GM19239 (cell line): ENCODE measurements at places on chromosomes 6 and 20.
A peak's percentile ranks its signal among the peaks of the same experiment; 100 is the strongest.

- DNase-seq, result no peak
Measured at GRCh38 chr20:17044891-17045290, 181.9 kb upstream of the PCSK2 start.

- no peak for DNase-seq
Measured at GRCh38 chr6:123687864-123688263, 51.1 kb upstream of the TRDN start.

- DNase-seq, result no peak
Measured at GRCh38 chr6:36838896-36839748, at the start of gene CPNE5. TSS of gene CPNE5 (minus strand) at chr6:36839444. CDS start at chr6:36839377, 67 bp downstream.

DNA sequence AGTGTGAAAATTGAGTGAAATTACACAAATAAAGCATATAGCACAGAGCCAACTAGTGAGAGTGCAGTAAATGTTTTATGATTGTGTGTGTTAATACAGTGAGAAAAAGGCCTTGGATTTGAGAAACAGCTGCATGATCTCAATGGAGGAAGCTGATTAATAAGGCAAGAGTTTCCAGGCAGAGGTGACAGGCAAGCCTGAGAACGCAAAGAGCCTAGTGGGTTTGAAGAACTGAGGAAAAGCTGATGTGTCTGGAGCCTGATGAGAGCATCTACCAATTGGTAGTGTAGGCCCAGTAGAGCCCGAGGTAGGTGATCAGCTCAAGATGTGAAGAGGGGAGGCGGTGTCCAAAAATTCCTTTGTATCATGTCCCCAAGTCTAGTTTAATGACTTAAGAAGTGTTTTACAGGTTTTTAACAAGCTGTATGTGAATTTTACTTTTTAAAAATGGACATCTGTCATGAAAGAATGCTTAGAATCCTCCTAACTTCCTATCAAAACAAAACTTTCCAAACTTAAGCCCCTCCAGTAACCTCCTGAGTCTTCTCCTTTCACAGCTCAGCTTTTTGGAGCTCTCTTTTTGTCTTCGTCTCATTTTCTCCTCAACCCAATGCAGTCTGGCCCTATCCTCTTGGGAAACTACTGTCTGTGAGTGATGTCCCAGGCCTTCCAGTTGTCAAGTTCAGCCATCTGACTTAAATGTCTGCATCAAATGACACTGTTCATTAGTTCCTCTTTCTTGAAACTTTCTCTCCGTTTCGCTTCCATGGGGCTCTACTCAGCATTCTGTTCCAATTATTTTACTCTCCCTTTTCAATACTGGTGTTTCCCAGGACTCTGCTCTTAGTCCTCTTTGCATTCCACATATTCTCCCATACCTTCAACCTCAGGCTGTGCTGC is 1.2 kb downstream of the CDC40 start:
- no peak for DNase-seq

DNA sequence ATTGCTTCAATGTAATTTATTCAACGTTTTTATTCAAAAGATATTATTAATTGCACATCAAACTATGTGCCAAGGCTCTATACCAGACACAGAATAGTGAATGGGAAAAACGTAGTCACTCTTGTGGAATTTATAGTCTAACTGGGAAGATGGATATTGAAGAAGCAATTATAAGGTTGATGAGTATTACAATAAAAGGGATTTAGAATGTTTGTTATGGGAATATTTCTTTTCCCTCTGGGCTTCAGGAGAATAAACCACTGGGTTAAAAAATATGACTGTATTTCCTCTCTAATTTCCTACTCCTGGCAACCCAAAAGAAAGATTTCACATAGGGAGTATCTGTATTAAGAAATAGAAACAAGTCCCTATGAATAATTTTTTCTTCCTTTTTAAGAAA is 25.1 kb upstream of the UTRN start:
- no peak for DNase-seq

- no peak for DNase-seq
Measured at GRCh38 chr6:49909563-49909962, 43.2 kb upstream of the CRISP1 start.

DNA sequence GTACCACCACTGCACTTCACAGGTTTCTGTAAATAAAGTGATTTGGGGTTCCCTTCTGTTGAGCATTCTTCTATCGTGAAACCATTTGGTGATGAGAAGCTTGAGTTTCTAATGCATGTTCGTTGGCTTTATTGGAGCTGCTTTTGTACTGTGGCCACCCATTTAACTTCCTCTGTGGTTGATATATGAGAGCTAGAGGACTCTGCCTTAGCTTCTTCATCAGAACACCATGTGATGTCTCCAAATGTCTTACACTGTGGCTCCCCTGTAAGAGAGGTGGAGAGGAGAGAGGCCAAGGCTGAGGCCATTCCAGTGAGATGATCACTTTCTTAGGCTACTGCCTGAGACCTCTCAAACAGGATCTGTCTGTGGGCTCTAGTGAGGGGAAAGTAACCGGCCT is 114.5 kb downstream of the SLC16A10 start:
- DNase-seq, result no peak

- DNase-seq, result no peak
Measured at GRCh38 chr6:75091467-75092190, 114.2 kb downstream of the COL12A1 start.

DNA sequence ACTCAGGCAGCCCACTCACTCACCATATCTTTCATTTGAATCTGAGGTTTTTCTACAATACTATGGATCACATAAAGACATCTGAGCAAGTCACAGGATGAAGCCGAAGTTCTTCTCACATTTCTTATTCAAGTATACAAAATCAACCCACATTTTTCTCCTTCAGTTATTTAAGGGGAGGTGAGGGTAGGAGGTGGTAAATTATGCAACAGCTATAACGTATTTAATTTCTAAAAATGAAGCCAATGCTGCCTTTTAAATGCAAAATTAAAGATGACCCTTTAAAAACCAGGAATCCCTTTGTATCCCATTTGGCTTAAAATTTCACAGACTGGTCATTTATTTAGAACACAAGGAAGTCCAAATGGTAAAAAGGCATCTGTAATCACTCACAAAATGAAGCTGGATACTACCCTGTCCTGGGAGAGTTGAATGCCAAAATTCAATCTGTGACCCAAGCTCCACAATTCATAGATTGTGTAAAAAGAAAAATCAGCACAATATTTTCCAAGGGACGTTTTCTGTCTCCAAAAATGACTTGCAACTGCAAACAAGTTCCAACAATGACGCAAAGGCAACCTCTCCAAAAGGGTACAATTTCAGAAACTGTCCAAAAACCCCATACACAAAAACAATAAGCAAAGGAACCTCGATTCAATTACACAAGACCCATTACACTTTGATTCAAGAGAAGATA is 48.8 kb downstream of the EPB41L2 start:
- DNase-seq, result no peak

GRCh38 chr6:32551410-32551809 is 21.3 kb upstream of the HLA-DRB5 start:
- DNase-seq, result no peak

- DNase-seq, result peak; percentile 93
Measured at GRCh38 chr6:33204415-33205190, at the start of gene HSD17B8. TSS of gene HSD17B8 (plus strand) at chr6:33204655. CDS start at chr6:33204669, 14 bp downstream.

DNA sequence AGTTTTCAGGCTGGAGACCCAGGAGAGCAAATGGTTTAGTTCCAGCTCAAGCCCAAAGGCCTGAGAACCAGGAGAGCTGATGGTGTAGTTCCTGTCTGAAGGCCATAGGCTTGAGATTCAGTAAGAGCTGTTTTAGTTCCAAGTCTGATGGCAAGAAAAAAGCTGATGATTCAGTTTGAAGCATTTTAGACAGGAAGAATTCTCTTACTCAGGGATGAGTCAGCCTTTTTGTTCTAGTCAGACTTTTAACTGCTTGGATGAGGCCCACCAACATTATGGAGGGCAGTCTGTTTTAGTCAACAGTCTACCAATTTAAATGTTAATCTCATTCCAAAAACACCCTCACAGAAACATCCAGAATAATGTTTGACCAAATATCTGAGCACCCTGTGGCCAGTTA is 2.5 kb downstream of the ZSCAN26 start:
- DNase-seq, result no peak

- DNase-seq, result no peak
Measured at GRCh38 chr20:32159766-32160221, 47.7 kb downstream of the PLAGL2 start.

DNA sequence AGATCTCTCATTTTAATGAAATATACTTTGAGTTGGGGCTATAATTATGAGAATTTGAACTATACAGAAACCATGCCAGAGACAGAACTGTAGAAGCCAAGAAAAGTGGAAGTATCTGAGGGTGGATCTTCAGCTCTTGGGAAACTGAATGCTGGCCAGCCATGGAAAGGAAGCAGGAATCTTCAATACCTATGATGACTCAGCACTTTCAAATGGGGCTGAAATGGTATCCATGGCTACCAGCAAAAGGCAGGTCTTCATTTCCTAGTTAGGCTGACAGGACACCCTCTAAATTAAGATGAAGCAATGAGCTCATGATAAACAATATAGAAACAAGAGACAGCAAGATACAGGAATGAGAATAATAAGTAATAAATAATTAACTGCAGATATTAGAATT is 171.3 kb downstream of the COL21A1 start:
- DNase-seq, result no peak

GRCh38 chr6:13384506-13384905 is 56.2 kb upstream of the TBC1D7 start:
- no peak for DNase-seq

GRCh38 chr6:7106215-7106751 is 1.5 kb upstream of the RREB1 start:
- DNase-seq, result no peak
